Natural killer cell (primary cell): ENCODE measurements at places on chromosomes 2 and 18.

GRCh38 chr18:47883771-47884413 lies 46.6 kb downstream of the SMAD2 start:
- DNase-seq: no peak

- DNase-seq: no peak
Observed at GRCh38 chr2:111678651-111679050, 205.3 kb downstream of the ANAPC1 start.

DNA sequence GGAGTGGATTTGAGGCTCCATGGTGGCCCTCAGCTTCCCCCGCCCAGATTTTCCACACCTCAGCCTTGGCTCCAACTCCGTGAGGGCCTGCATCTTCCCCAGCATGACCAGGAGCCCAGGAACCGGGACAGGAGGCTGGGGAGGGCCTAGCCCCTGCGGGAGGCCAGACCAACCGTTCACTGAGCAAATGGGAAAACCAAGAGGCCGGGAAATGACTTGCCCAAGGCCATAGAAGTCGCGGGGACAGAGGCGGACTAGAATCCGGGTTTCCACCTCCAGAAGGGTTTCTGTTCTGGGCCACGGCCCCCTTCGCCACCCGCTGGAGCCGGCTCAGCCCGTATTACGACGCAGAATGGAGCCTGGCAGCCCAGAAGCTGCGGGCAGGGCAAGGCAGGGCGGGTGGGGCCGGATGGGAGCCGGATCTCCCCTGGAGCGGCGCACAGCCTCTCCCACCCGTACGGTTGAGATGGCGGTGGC lies 7.9 kb upstream of the CRYBA2 start:
- DNase-seq: peak; percentile 17

DNA sequence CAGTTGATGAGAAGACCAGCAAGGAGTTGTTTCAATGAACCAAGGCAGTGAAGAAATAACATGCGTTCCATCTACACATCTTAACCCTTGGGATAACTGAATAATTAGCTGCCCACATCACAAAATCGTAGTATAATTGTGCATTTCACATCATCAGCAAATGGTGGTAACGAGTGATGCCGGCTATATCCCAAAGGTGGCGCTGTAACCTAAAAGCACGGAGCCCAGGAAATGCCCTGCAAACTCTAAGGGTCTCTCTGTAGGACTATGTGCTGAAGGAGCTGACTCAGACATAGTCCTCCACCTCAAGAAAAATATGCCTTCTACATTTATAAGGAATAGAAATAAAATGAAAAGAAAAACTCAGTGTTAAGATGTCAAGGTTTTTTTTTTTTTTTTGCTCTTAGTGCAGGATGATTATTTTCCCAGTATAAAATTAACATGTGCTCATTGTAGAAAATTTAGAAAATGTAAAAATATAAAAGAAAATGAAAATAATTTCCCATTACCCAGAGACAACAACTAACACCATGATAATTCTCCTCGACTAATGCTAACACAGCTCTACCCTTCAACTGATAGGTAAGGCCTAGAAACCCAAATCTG lies 23.1 kb upstream of the DSG3 start:
- no peak for DNase-seq

- DNase-seq: no peak
Observed at GRCh38 chr18:35118641-35119040, 77.4 kb downstream of the MAPRE2 start.

- DNase-seq: no peak
Observed at GRCh38 chr2:146366276-146366675, 1478.6 kb upstream of the ACVR2A start.

- no peak for DNase-seq
Observed at GRCh38 chr2:237490009-237490711, 3.1 kb downstream of the MLPH start.

DNA sequence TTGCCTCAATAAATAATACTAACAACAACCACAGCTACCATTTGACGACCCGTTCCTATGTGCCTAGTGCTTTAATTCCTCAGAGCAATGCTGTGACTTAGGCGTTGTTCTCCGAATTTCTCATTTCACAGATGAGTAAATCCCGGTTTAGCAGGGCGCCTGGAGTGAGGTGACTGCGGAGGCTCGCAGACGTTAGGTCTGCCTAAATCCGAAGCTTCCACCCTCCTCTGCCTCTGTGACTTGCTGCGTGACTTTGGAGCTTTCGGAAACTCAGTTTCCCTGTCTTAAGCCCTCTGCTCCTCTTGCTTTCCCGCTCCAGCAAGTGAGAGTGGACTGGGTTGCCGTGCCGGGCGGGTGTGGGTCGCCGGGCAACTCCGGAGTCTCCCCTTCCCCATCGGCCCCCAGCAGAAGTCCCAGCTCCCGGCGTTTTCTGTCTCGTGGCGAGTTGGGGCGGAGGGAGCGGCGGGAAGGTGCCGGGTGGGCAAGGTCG lies 711 bp upstream of the ATOH8 start:
- DNase-seq: no peak

GRCh38 chr18:53281406-53281805 lies 941.4 kb downstream of the DCC start:
- DNase-seq: no peak

- no peak for DNase-seq
Observed at GRCh38 chr18:74244554-74244953, 47.2 kb downstream of the CYB5A start.

DNA sequence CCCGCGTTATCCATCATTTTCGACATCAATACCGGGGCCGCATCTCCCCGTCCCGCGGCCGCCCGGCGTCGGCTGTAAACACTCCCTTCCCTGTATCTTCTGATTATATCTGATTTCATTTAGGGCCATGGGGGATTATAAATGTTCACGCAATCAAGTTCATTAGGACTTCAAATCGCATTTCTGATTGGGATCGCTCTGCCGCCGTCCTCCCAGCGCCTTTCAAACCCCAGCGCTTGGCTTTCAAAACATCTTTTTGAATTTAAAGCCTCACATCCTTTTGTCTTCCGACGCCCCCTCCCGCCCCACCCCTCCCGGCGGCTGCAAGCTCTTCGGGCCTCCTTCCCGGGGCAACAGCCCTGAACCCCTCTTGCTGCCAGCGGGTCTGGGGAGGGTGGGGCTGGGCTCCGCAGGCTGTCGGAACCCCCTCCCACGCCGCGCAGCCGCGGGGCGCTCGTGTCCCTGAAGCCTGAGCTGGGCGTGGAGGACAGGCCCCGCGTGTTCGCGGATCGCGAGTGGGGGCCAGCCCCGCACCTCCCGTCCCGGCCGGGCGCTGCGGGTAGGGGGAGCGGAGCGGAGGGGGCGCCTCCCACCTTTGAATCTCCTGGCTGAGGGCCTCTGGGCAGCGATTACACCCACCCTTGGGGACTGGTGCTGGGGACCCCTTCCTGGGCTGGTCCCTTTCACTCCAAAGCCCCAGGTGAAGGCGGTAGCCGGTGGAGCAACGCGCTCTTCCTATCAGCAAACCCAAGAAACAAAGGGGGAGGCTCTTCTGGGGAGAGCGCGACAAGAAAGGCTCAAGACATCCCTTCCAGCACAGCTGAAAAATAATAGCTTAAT lies 11.3 kb upstream of the GBX2 start:
- DNase-seq: no peak

GRCh38 chr2:30191819-30192271 lies 39.5 kb upstream of the LBH start:
- DNase-seq: no peak

GRCh38 chr18:70085641-70086040 lies 119.8 kb downstream of the RTTN start:
- no peak for DNase-seq

GRCh38 chr18:30454920-30455319 lies 587.6 kb downstream of the DSC3 start:
- no peak for DNase-seq

- no peak for DNase-seq
Observed at GRCh38 chr2:112185131-112185530, 46.9 kb downstream of the FBLN7 start.

- no peak for DNase-seq
Observed at GRCh38 chr2:35298493-35298892, 1057.1 kb upstream of the CRIM1 start.

DNA sequence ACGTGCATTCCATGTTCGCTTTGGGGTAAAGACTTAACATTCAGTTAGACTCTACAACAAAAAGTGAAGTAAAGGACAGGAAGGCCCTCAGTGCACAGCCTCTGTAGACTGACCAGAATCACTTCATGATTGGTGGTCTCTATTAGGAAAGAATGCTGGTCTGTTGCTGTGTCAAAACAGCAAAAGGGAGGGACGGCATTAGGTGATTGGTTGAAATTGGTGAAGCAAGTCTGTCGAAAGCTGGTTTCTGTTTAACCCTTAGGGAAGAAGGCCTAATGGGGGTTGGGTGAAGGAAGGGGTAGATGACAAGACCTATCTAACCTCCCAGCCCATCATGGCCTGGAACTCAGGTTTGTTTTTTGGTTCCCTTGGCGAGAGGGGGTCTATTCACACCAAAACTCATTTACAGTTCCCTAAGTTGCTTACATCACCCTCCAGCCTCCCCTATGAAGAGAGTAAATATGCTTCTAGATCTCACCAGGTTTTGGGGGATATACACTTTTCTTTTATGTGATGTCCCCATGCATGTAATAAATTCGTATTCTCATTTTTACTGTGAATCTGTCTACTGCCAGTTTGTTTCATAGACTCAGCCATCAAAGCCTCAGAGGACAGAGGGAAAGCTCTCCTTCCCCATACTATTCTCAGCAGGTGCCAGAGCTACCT lies 65.6 kb downstream of the TMEM17 start:
- DNase-seq: no peak

DNA sequence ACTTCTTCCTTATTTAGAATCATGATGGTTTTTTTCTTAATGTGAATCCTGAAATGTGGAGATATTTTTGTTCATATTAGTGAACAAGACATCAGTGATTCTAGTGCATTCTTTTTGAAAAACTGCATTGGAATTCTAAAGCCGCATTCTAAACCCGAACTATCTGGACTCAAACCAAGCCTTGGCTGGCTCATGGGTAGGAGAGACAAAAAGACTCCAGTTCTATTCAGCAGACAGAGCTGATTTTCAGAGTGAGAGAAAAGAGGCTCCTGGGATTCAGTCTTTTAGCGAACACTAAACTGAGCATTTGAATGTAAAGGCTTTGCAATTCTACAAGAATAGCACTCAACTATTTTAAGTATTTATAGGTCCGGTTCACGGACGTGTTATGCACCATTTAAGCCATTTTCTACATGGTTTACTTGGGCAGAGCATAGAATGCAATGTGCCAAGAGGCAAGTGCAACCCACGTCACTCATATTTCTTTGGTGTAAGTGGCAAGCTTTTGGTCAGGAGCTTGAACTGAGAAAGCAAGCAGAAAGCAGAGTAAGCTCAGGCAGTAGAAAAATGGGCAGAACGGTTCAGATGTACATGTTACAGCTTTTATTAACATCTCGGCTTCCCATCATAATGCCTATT lies 227.3 kb upstream of the RAB12 start:
- no peak for DNase-seq

GRCh38 chr2:17804358-17804757 lies 11.9 kb upstream of the MSGN1 start:
- no peak for DNase-seq

- DNase-seq: no peak
Observed at GRCh38 chr2:172865422-172865821, 129.8 kb downstream of the RAPGEF4 start.

DNA sequence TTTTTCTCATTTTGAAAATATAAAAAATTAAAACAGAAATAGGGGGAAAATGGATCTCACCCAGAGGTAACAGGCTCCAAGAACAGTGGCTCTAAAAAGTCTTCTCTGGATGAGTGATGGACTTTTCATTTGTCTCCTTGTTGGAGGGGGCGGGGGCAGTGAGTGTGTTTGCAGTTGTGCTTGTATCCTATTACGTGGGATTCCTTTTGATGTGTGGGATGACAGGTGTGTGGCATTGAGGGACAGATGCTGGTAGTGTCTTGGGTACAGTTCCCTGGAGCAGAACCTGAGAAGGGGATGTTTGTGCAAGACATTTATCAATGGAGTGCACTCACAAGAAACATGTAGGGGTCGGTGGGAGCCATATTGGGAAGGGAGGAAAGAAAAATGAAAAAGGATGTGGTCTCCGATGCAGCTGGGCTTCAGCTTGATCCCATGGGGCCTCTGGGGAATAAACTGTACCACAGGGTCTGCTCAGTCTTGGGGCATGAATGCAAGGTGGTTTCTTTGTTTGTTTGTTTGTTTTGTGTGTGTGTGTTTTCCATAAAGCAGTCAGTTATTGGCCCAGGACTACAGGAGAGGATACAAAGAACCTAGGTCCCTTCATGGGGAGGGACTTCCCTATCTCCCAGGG lies 120.0 kb upstream of the SLC35G4 start:
- no peak for DNase-seq

GRCh38 chr2:159775021-159775420 lies 23.0 kb downstream of the CD302 start:
- no peak for DNase-seq

DNA sequence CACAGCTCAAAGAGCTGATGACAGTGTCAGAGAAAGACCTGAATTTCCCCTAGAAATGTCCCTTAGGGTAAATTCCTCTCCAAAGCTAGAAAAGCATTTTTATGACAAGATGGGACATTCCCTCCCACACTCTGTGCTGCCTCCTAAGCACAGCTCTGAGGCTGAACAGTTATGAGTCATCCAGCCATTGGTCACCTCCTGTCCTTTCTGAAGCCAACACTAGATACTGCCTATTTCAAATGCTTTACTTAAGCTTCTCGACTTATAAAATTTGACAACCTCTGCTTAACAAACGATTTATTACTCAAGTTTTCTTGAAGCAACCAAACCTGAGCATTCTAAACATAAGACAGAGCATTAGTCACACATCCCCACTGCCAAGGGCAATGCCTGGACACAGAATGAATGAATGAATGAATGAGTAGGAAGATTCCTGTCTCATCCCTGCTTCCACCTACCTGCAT lies 35.4 kb downstream of the B4GALT6 start:
- DNase-seq: no peak

GRCh38 chr2:45074713-45075112 lies 65.5 kb upstream of the SIX2 start:
- no peak for DNase-seq

GRCh38 chr2:239676716-239677452 lies 276.1 kb upstream of the HDAC4 start:
- no peak for DNase-seq

DNA sequence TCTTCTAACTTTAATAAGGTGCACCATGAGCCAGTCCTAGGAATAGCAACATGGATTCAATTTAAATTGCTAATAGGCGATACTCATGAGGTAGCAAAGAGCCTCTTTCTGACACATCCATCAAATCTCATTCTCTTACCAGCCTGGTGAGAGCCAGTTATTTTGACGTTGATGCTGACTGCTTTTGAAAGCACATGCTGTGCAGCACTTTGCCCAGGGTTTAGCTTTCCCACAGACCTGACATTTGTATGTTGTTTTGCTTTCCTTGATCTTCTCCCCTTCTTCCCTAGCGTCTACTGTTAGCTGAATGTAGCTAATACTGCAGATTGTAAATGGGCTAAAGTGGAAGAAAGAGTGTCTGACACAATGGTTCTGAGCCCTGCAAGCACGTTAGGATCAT lies 101.1 kb upstream of the CCDC85A start:
- DNase-seq: no peak
